Dermis microvascular lymphatic vessel endothelial cell (primary cell): ENCODE measurements at places on chromosomes 6 and 20. TPM values are rescaled to one million over a fixed set of nuclear protein-coding genes. Genes with fewer than 3 reads are reported as not detected.

Gene TINAG
- not detected in 2 replicates for total RNA-seq

Gene IMPG1
- total RNA-seq = not detected in 2 replicates

Gene ME1
- total RNA-seq = 3.8 and 7.6 TPM in 2 replicates

Gene OTOR
- total RNA-seq = not detected in 2 replicates

Gene SLC52A3
- under 0.01 TPM in 1 of 2 replicates, not detected in the other for total RNA-seq

Gene KCNB1
- under 0.01 TPM in 1 of 2 replicates, not detected in the other for total RNA-seq

Gene THBS2
- 0.51 TPM in 1 of 2 replicates, not detected in the other for total RNA-seq

Gene IL20RA
- 0.26 and 1.1 TPM in 2 replicates for total RNA-seq

Gene CST1
- total RNA-seq = not detected in 2 replicates

Gene BFSP1
- total RNA-seq = 1.7 and 2.0 TPM in 2 replicates

Gene DXO
- total RNA-seq = 6.4 and 8.0 TPM in 2 replicates

Gene HRH3
- total RNA-seq = not detected in 2 replicates

Gene OR2H1
- under 0.01 TPM in 1 of 2 replicates, not detected in the other for total RNA-seq

Gene TMEM217
- 8.6 and 11.3 TPM in 2 replicates for total RNA-seq

Gene NKX2-2
- not detected in 2 replicates for total RNA-seq

Gene GUCA1A
- not detected in 2 replicates for total RNA-seq

Gene NHLRC1
- 0.51 and 0.89 TPM in 2 replicates for total RNA-seq

Gene ADGRB3
- not detected in 2 replicates for total RNA-seq

Gene CLDN20
- total RNA-seq = not detected in 2 replicates

Gene SCUBE3
- 0.26 and 0.76 TPM in 2 replicates for total RNA-seq

Gene SUMO4
- 0.26 and 1.0 TPM in 2 replicates for total RNA-seq

Gene USP49
- total RNA-seq = 1.3 and 2.0 TPM in 2 replicates

Gene XKR7
- total RNA-seq = not detected in 2 replicates

Gene AGER
- 0.38 and 0.39 TPM in 2 replicates for total RNA-seq

Gene MUCL3
- total RNA-seq = not detected in 2 replicates

Gene TBX18
- 1.0 and 1.2 TPM in 2 replicates for total RNA-seq

Gene FAM83C
- total RNA-seq = not detected in 2 replicates

Gene CNBD2
- 5.3 and 5.4 TPM in 2 replicates for total RNA-seq

Gene ULBP3
- 3.9 and 4.0 TPM in 2 replicates for total RNA-seq

Gene TNFRSF6B
- 3.9 and 15.4 TPM in 2 replicates for total RNA-seq

Gene LY6G5C
- total RNA-seq = 1.2 and 1.9 TPM in 2 replicates

Gene TULP1
- not detected in 2 replicates for total RNA-seq

Gene UBD
- total RNA-seq = 39.0 and 91.9 TPM in 2 replicates

Gene SAMD10
- 2.4 and 5.9 TPM in 2 replicates for total RNA-seq

Gene VSX1
- total RNA-seq = not detected in 2 replicates

Gene CDH4
- under 0.01 and 0.13 TPM in 2 replicates for total RNA-seq

Gene PPP1R16B
- 135 and 166 TPM in 2 replicates for total RNA-seq

Gene SFTA2
- total RNA-seq = not detected in 2 replicates

Gene RNF146
- 26.2 and 39.7 TPM in 2 replicates for total RNA-seq

Gene SRSF12
- under 0.01 and 0.13 TPM in 2 replicates for total RNA-seq

Gene POU5F1
- not detected in 2 replicates for total RNA-seq

Gene RHAG
- total RNA-seq = not detected in 2 replicates
